Epithelial cell of esophagus (primary cell): ENCODE measurements at places on chromosomes 13 and 19.
A peak's percentile ranks its signal among the peaks of the same experiment; 100 is the strongest.

DNA sequence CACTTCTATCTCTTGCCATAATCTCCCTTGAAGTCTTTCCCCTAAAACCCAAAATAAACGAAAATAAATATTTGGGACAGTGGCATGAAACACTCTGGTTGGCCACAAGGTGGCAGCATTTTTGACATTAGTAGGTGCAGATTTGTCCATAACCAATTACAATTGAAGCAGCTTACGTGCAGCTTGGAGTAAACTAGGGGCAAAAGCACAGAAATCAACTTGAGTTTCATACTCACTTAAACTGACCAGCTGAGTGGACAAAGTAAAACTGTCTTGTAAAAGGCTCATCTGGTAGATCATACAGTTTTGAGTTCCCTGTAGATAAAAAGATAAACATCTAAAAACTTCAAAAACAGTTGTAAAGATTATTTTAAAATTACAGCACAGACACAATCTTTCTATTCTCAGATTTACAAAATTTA is 18.8 kb downstream of the PDCD5 start:
- DNase-seq: peak; percentile 71

DNA sequence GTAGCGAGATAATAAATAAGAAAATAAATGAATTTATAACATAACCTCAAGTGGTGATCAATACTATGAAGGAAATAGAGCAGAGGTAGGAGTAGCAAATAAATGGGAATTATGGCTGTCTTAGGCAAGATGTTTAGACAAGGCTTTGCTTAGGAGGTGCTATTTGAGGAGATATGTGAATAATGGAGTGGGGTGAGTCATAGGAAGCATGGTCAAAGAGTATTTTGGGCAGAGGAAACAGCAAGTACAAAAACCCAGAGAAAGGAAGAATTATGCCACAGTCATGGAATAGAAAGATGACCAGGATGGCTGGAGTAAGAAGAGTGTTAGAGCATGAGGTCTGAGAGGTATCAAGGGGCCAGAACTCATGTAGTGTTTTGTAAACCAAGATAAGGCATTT is 33.6 kb upstream of the LPAR6 start:
- DNase-seq: peak; percentile 66

DNA sequence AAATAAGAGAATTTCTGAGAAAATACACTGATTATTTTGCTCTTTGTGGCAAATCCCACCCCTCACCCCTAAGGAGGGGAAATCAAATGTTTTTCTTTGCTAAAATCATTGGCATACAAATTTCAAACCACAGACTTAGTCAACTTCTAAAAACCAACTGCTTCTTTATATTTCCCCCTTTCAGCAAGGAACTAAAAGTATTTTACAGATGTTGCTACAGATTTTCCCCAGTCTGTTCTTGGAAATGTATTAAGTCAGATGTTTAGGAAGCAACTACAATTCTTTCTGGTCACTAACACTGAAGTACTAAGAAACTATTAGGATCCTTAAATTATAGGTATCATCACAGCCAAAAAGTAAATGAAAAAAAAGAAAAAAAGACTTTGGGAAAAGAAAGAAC is 6.9 kb downstream of the MTMR6 start:
- DNase-seq: no peak

DNA sequence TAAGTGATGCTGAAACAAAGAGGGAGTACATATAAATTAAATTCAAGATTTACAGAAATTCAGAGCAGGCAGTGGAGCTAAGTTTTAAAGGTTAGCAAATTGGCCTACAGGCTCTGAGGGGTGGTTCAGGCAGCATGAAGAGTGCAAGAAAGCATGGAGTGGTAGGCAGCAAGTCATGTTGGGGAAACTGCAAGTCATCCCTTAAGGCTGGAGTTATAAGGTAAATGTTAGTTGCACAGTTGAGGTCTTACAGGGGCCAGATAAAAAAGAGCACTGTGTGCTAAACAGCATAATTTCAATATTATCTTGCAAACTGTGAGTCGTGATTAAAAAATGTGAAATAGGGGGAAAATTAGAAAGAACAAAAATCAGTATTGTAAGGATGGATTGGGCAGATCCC is 106.2 kb downstream of the VWA8 start:
- no peak for DNase-seq

- no peak for DNase-seq
These were observed 916.7 kb downstream of the PCDH9 start for GRCh38 chr13:66313413-66313812.

- no peak for DNase-seq
These were observed 1.1 kb upstream of the LYL1 start for GRCh38 chr19:13103581-13104359.

- peak; percentile 97 for DNase-seq
These were observed 31.5 kb downstream of the KLF5 start for GRCh38 chr13:73090116-73090822.

DNA sequence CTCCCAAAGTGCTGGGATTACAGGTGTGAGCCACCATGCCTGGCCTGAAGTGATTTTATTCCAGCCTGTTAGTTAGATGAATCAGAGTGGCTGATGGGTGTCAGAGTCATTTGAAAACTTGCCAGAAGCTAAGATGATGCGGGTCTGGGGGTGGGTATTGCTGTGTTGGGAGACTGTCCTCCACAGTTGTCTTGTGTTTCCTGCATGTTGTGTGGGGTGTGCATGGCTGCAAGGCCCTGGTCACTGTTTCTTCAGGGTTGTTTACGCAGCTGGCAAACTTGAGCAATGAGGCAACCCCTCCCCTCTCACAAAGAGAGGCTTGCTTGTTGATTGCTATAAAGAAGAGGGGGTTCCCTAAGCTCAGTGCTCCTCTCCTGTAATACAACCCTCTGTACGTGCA is 71.8 kb downstream of the TRPM4 start:
- no peak for DNase-seq

GRCh38 chr13:79530270-79530669 is 49.3 kb downstream of the NDFIP2 start:
- DNase-seq: no peak

- DNase-seq: no peak
These were observed 176.5 kb downstream of the CACNA1A start for GRCh38 chr19:13329766-13330165.

GRCh38 chr13:74825938-74826246 is 656.1 kb downstream of the TBC1D4 start:
- DNase-seq: no peak

GRCh38 chr13:97438856-97439595 is 5.1 kb downstream of the RAP2A start:
- DNase-seq: no peak

DNA sequence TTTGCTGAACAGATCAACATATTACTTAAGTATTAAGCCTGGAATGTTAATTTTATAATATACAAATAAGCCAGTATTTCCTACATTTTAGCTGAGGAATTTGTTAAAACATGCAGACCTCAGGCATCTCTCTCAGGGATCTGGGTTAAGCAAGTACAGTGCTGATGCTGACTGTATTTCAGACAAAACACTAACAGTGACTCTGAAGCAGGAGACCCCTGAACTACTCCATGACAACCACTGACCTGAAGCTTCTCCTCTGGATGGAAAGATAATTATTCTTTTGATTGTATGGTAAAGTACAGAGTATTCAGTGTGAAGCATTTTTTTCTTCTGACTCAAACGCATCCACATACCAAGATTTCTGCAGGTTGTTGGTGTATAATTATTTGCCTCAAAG is 680.8 kb downstream of the LIG4 start:
- DNase-seq: no peak
